Stimulated activated CD4-positive, alpha-beta T cell treated with anti-CD3 and anti-CD28 coated beads, Interleukin-1b, Interleukin-23, amount 100 ng/mL, for 24 hours (primary cell): ENCODE measurements at places on chromosomes 13 and 19.

DNA sequence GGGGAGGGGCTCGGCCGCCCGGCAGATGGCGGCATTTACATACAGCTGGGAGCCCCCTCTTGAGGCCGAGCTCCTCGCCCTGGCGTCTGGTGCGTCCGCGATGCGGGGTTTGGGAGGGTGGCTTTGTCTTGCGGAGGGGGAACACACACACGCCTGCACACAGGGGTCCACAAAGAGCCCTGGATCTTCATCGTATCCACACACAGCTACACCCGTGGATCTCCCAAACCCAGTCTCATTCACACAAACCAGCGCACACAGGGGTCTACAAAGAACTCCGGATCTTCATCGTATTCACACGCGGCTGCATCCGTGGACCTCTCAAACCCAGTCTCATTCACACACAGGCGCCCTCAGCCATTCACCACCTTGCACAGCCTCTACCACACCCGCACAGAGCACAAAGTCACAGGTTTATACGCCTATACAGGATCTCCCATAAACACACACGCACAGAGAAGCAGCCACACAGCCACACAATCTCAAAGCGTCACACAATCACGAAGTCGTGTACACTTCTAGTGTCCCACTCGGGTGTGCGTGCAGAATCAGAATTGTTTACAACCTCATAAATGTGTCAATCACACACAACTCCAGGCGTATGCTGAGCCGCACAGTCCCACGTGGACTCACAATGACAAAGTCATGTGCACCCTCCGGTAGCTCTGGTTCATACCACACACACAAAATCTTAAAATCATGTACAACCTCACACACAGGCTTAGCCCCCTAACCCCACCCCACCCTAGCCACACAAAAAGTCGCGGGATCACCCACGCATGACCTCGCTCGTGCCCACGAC, 550 bp upstream of the DLL3 start:
- no peak for DNase-seq

- no peak for DNase-seq
Measured at GRCh38 chr19:16112778-16113177, 1.1 kb downstream of the RAB8A start.

- DNase-seq, result peak; percentile 61
Measured at GRCh38 chr19:38877781-38878574, at the start of gene RINL. RINL (minus strand) TSS chr19:38878275; CDS start chr19:38876742, 1,533 bp downstream.

DNA sequence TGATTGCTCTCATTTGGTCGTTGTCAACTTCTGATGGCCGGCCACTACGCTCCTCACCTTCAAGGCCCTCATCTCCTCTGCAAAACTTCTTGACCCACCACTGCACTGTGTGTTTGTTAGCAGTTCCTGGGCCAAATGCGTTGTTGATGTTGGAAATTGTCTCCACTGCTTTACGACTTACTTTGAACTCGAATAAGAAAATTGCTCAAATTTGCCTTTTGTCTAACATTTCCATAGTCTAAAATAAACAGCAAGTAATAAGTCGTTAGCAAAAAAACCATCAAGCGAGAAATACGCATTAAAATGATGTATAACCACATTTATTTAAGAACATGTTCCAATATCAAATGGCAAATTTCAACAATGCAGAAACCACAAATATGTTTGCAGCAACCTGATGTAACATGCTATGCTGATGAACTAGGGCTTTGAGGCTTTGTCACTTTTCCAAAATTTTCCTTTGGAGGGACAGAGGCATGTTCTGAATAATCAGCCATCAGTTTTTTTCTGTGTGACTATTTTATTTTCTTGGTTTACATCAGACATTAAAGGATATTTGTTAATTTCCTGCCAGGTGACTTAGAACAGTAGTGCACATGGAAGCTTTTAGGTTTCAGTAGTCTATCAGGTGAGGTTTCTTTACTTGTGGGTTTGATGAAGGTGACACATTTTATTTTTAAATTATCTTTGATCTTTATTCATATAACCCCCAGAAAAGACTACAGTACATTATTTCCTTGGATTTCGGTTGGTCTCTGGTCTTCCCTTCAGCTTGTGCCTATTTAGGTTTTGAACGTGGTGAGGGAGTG, 74.7 kb upstream of the TEX29 start:
- DNase-seq, result no peak

DNA sequence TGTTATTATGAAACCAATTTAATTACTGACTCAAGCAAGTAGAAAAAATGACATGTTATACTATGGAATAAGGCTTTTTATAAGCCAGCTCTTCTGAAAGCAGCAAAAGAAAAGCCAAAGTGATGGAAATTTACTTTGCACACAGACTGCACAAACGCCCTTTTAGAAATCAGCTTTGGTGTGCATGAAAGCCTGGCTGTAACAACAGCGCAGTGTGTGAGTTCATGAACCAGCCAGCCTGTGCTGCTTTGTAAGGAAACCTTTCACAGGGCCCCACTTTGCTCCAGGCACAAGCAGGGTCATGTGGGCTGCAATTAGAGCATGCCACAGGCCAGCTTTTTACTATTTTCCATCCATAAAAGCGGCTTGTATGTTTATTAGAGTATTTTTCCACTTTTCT, 13.6 kb upstream of the IFT88 start:
- no peak for DNase-seq

- no peak for DNase-seq
Measured at GRCh38 chr19:869245-870177, 10.0 kb downstream of the CFD start.

GRCh38 chr13:112059457-112060281, 7.3 kb upstream of the SOX1 start:
- no peak for DNase-seq

DNA sequence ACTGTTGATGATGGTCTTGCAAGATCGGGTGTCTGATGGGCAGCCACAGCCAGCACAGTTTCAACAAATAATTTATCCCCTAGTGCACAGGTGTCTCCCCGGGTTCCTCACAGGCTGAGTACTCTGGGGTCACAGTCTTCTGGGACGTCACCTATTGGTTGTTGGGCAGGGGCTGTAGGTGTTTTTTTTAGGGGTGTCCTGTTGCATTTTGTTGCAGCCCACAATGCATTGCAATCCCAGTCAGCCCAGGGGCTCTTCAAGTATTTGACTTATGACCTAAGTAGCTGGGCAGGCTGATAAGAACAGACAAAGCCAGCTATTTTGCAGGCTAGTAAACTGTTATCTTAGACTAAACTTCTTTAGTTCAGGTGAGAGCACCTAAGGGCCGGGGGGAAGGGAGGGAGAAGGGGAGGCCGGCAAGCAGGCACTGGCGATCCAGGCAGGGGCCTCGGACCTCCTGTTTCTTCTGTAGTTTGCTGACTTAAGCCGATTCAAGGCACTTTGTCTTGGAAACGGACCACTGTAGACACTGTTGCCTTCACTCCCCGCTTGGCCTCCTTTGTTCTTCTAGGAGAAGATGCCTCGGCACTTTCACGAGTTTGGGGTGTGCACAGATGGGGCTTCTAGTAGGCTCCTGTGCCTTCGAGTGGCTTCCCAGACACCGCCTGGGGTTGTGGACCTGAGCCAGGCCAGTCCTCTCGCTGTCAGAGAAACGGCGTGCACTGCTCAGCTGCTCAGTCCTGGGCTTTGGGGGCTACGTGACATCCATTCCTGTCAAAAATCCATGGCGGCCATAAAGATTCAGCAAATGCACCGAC, 33.9 kb upstream of the GRTP1 start:
- DNase-seq, result no peak

- DNase-seq, result no peak
Measured at GRCh38 chr13:32047088-32047487, 15.5 kb downstream of the FRY start.

- no peak for DNase-seq
Measured at GRCh38 chr19:18650468-18651041, 13.7 kb downstream of the KLHL26 start.

DNA sequence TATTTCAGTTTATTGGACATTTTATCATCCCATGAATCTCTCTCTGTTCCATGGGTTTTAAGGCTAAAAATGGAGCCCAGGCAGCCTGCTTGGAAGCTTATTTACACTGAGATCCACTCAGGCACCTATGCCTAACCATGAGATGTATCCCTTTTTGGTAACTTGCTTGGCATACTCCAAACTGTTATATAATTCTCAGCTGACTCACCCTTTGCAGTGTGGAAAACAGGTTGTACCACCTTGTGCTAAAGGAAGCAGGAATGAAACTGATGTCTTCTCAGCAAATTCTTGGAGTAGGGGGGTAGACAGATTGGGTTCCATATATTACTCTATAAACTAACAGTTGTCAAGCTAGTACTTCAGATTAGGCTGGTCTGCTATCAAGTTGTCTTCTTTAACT, 483.6 kb downstream of the KLF5 start:
- DNase-seq, result no peak

- no peak for DNase-seq
Measured at GRCh38 chr13:72931311-72931710, 127.5 kb upstream of the KLF5 start.

DNA sequence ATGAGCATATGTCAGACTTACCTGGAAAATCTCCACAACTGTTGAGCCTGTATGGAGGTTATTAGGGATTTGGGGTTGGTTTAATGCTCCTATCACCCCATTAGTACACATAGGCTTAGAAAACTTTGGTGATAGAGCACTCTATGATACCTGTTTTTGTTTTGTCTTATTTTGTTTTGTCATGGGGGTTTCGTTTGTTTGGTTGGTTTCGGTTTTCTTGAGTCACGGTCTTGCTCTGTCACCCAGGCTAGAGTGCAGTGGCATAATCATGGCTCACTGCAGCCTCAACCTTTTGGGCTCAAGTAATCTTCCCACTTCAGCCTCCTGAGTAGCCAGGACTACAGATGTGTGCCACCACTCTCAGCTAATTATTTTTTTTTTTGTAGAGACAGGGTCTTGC, 70.0 kb downstream of the MZT1 start:
- DNase-seq, result no peak

- DNase-seq, result no peak
Measured at GRCh38 chr13:50485979-50486935, 357.2 kb downstream of the DLEU7 start.

- no peak for DNase-seq
Measured at GRCh38 chr19:55257461-55258420, 1.1 kb downstream of the PPP6R1 start.

GRCh38 chr19:17149393-17150135, 65.6 kb upstream of the USE1 start:
- no peak for DNase-seq

DNA sequence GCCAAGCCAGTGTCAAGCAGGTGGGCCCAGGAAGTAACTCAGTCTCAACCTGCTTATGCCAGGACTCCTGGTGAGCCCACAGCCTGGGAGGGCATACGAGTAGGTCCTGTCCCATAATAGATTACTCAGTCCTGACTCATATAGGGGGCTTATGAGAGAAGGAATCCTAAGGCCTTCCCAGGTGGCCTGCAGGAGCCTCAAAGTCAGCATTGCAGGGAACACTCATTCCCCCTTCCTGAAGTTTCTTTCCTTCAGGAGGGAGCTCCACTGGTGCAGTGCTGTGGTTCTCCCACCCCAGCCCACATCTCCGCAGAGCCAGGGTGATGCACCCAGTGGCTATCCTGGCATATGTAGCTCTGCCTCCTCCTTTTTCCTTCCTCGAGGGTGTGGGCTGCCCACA, 137.3 kb downstream of the ZIC5 start:
- DNase-seq, result no peak

GRCh38 chr13:48492470-48493065, 40.3 kb downstream of the RCBTB2 start:
- peak; percentile 29 for DNase-seq
